ENCODE measurements at places on chromosomes 6 and 20.

GRCh38 chr20:15515691-15516090 is 1057.6 kb downstream of the KIF16B start:
- no peak for DNase-seq

- no peak for DNase-seq
Observed at GRCh38 chr6:25180630-25181349, 98.4 kb upstream of the CARMIL1 start.

GRCh38 chr6:98333273-98333672 is 501.1 kb upstream of the POU3F2 start:
- DNase-seq, result no peak

- DNase-seq, result no peak
Observed at GRCh38 chr6:71486461-71486860, 197.8 kb downstream of the OGFRL1 start.

- DNase-seq, result no peak
Observed at GRCh38 chr20:3706774-3707507, 5.5 kb downstream of the SIGLEC1 start.

DNA sequence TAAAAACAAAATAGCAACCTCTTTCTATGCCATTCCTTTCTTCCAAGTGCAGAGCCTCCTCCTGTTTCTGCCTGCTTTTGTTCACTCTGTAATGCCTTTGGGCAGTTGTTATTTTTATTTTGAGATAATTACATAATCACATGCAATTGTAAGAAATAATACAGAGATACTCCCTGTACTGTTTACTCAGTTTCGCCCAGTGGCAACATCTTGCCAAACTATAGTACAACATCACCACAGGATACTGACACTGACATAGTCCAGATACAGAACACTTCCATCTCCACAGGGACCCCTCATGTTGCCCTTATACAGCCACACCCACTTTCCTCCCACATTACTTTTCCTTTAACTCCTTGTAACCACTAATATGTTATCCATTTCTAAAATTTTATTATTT is 59.7 kb downstream of the BANF2 start:
- no peak for DNase-seq

GRCh38 chr6:41748102-41748477 is 893 bp upstream of the PGC start:
- no peak for DNase-seq
